ENCODE measurements at places on chromosomes 4 and X.

- no peak for DNase-seq
Observed at GRCh38 chrX:13051167-13051528, 6.7 kb upstream of the FAM9C start.

DNA sequence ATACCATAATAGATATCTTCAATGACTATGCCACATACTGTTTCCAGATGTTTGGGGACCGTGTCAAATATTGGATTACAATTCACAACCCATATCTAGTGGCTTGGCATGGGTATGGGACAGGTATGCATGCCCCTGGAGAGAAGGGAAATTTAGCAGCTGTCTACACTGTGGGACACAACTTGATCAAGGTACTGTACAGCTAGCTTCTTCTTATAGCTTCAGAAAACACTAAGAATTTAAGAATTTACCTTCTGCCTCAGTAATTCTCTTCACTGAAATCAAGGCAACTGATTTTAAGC, 805 bp downstream of the KLB start:
- no peak for DNase-seq

- DNase-seq: no peak
Observed at GRCh38 chr4:3523628-3524221, 8.5 kb downstream of the LRPAP1 start.

- no peak for DNase-seq
Observed at GRCh38 chr4:122657553-122657952, 36.7 kb upstream of the IL21 start.

GRCh38 chrX:38069991-38070390, 63.6 kb downstream of the SYTL5 start:
- no peak for DNase-seq

DNA sequence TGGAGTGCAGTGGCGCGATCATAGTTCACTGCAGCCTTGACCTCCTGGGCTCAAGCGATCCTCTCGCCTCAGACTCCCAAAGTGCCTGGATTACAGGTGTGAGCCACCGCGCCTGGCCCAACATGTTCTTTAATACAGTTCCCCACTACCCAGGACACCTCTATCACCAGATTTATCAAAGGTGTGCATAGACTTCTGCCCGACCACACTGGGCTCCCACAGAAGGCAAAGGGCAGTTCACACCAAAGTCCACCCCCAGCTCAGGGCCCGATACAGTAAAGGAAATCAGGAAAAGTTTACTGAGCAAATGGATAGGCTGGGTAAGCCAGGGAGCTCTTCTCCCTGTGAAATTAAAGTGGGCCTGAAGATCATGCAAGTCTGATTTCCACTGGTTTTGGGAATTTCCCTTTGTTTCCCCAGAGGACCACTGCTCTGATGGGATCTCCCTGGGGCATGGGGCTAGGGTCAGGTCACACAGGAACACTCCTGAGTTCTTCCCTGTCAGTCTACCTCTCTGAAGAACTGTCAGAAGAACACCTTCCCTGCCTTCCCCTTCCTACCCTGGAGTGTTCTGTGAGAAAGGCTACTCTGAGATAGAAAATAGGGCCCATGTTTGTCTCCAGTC, 17.7 kb upstream of the PIM2 start:
- DNase-seq: no peak

GRCh38 chr4:187451776-187452175, 543.8 kb upstream of the ZFP42 start:
- no peak for DNase-seq

DNA sequence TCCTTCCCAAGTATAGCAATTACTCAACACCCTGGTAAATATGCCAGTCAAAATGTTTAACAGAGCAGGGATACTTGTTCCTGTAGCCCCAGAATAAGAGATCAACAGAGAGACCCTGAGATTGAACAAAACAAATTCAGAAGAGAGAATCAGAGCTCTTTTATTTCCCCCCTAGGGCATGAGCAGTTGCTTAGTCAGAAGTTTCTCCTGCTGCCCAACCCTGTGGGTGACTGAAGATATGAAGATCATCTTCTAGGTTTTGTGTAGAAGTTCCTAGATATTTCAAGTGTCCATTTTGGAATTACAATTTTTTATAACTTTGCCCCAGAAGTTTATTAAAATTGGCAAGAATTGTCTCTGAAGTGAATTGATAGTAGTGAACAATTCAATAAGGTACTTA, 59.1 kb upstream of the RXFP1 start:
- DNase-seq: no peak

- no peak for DNase-seq
Observed at GRCh38 chr4:112361181-112361791, 64.1 kb downstream of the ALPK1 start.

GRCh38 chr4:98652996-98653395, 5.4 kb downstream of the TSPAN5 start:
- DNase-seq: no peak

DNA sequence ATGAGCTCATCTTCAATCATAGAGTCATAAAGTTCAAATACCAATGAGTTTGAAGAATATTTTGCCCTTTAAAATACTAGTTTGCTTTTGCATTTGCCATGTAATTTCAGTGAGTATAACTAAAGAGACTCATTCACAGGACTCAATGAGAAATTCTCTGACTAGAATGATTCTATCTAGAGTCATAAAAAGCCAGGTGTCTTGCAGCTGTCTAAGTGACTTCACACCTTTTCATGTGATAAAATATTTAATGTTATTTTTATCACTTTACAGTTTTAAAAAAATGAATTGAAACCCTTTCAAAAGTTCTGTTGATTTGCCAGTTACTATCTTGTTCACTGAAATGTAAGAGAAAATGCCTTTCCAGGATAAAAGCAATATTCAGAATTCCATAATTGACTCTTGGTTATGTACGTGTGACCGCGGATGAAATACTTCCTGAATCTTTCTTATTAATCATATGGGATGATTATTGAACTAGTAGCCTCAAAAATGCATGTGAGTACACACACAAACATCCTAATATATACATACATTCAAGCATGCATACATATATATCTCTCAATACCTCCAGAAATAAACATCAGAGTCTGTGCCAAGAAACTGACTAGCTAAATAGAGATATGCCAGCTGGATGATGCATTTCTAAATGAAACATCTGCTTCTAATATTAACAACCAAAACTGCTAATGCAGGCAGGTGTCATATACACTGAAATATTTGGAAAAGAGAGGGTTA, 87.0 kb downstream of the GABRB1 start:
- DNase-seq: no peak

- no peak for DNase-seq
Observed at GRCh38 chr4:117893207-117893606, 141.1 kb upstream of the NDST3 start.

DNA sequence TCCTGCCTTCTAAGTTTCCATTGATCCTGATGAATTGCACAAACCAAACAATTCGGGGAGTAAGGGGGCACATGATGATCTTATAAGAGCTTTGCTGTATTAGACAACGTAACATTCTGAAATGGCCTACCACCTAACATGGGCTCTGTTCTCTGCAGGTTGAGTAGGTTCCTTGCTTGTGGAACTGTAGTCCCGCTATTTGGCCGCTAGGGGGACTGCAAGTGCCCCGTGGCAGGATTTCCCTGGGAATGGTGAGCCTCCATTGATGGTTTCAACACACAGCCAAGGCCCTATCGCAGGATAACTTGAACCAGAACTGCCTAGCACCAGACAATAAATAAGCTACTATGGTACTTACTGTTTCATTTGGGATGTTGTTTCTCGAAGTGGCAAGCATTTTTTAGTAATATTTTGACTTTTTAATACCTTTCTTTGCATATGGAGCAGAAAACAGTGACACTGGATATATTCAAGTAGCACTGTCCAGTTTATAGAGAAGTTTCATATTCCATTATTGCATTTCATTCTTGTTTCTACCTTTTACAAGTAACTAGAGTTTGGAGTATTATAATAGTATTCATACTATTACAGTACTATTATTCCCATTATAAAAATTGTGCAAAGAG, 11.9 kb downstream of the AR start:
- DNase-seq: no peak

GRCh38 chr4:142406499-142406835, 439.6 kb downstream of the INPP4B start:
- no peak for DNase-seq

DNA sequence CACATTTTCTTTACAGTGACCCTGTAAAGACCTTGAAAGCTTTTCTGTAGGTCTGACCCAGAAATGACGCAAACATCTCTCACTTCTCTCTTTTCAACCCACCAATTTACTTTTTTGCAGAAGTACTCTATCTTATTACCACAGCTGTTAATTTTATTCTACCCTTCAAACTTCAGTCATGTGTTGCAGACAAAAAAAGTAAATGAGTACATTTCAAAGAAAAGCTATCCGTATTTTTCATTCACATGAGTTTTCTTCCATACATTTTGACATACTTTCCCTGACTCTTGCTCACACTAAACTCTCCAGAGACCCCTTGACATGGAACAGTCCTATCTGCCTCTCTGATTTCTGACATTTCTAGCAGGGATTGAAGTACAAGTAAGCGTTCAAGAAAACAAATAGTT, 51.7 kb downstream of the SLC7A11 start:
- DNase-seq: no peak

DNA sequence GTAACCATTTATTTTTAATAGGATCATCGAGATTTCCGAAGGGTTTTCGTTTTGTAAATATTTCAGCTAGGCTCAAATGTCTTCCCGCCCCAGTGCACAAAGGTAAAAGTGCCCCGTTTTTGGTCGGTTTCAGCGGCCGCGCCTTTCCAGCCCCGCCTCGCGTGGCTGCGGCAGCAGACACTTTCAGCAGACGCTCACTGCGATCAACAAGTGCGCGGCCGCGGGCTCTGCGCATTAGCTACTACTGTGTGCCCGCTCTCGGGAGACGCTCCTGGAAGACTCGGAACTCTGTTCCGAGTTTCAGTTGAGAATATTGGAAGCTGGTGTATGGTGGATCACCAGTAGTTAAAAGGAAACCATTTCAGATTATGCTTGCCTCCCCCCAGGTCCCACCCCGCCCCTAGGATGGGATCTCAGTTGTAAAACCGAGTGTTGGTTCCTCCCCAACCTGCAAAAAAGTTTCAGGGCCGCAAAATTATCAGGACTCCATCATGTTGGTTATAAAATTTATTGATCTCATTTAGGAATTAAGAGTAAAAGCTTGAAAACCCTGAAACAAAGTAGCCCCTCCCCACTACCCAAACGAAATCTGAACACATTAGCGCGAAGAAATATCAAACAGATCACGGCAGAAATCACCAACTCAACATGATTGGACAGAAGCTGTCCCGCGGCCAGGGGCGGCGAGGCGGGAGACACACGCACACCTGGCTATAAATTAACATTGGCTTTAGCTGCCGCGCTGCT, 2.2 kb downstream of the SOX3 start:
- DNase-seq: no peak

- no peak for DNase-seq
Observed at GRCh38 chr4:128227991-128228571, 59.5 kb downstream of the PGRMC2 start.

GRCh38 chr4:159829184-159829583, 726.3 kb downstream of the RAPGEF2 start:
- DNase-seq: no peak

GRCh38 chrX:39582091-39582490, 515.7 kb downstream of the BCOR start:
- no peak for DNase-seq

GRCh38 chr4:176044589-176044951, 21.1 kb upstream of the WDR17 start:
- no peak for DNase-seq

DNA sequence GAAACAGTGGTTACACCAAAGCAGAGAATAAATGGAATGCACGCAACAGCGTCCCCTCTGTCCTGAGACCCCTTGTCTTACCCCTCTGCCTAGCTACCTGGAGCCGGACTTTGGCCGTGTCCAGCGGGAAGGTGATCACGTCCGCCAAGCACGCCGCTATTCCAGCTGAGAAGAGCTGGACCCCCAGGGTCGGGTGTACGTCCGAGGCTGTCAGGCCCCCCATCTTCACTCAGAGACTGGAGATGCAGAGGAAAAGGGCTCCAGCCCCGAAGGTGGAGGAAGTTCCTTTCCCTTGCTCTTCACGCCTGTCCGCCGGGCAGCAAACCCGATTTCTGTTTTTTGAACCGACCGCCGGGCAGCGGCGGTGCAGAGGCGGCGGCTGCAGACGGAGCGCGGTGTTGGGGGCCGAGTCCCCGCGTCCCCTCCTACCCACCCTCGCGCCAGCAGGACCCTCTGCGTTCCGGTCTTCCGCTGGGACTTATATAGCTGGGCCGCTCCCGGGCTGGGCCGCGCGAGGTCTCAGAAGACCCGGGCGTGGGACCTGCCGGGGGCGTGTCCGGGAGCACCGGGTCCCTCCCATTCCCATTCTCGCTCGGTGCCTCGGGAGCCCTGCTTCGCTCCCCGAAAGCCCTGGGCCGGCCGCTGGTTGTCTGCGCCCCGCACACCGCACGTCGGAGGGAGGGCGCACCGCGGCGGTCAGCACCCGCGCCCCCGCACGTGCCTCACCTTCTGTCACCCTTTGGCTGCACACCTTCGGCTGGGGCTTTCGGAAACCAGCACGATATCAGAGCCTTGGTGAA, at the start of gene UCP1:
Gene UCP1 (minus strand): TSS at position 455 of the 800 bp plus-strand sequence. CDS start 232 bp downstream, at position 223.
- no peak for DNase-seq

DNA sequence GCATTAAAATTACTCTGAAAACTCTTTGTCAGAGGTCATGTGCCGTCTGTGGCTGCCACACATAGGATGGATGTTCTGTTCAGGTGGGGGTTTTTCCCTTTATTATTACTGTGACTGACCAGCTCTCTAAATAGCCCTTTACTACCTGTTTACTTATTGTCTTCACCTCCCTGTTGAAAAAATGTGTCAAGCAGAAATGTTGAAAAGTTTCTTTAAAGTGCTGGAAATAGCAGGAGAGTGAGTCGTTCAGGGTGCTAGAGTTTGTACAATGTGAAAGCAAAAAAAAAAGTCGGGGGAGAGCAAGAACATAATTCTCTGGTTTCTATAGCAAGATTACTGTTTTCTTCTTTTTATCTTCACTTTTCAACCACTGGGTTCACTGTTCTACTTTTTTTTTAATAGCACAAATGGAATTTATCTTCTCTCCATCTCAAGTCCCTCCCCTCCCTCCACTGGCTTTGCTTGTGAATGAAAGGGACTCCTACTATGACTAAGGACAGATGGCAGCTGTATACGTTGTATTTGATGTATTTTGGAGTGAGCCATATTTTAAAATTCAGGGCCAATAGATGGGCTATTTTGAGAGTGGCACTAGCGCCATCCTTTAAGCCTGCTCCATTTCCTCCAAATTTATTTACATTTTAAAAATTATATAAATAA, 33.3 kb downstream of the ARX start:
- no peak for DNase-seq

- DNase-seq: no peak
Observed at GRCh38 chrX:46860557-46860956, 23.7 kb downstream of the RP2 start.

GRCh38 chr4:81512757-81513501, 41.2 kb upstream of the RASGEF1B start:
- no peak for DNase-seq
